Cortex of kidney (tissue), 1 donor: ENCODE measurements at places on chromosomes 1 and 21.

- DNase-seq = no peak
Observed at GRCh38 chr1:230211436-230212145, 144.6 kb downstream of the GALNT2 start.

GRCh38 chr1:30633294-30633693 lies 90.1 kb downstream of the MATN1 start:
- no peak for DNase-seq

DNA sequence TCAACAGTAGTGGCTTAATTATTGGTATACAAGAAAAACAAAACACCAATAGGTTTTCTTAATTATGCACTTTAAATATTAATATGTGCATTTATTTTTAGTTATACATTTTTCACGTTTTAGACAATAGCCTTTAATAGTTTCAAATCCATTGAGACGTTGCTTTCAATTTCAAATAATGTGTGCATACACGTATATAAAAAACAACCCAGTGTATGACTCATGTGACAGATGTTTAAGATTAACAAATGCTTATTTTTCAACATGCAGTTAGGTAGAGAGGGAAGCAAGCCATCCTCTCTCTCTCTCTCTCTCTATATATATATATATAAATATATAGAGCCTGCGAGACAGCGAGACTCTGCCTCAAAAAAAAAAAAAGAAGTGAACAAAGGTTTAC lies 24.3 kb downstream of the EYA3 start:
- DNase-seq = no peak

DNA sequence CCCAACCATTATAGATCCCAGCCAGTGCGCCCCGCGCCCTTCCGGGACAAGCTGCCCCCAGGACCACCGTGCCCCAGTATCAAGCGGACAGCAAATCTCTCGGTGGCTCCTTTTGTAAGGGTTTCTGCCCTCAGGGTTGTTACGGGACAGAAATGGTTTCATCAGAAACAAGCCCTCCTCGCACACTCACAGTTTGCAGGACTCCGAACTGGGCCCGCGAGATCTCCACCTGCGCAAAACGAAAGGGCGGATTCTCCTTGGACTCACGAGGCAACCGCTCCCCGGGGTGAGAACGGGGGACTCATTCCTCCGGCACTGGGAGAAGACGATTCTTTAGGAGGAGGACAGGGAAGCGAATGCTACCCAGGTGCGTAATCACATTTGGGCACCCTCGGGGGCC lies 51.1 kb upstream of the H6PD start:
- no peak for DNase-seq

DNA sequence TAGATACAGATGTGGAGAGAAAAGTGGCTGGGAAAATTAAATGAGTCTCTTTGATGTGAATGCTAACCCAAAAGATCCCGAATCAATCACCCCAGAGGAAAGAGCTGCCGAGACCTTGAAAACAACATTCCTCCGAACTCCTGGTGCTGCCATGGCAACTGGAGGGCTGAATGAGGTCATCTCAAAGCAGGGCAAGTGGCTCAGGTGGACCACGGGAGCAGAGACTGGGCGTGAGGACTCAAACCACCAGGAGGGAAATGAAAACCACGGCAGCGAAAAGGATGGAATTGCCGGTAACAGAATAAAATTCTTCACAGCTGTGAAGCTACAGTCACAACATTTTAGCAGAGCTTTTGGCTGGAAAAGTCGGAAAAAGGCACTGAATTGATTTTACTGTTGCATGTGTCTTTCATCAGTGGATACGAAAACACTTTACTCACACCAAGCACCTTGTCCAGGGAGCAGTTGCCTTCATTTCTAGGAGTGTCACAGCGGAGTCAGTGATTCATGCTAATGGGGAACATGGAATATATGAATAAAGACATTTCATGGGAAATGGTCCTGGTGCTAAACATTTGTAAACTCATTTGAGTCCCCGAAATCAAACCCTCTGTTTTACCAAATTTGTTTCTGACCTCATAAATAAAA lies 23.2 kb upstream of the BECN2 start:
- no peak for DNase-seq

- DNase-seq = no peak
Observed at GRCh38 chr1:33332881-33333280, 12.0 kb upstream of the A3GALT2 start.

GRCh38 chr1:166716620-166717019 lies 122.7 kb upstream of the POGK start:
- DNase-seq = no peak

DNA sequence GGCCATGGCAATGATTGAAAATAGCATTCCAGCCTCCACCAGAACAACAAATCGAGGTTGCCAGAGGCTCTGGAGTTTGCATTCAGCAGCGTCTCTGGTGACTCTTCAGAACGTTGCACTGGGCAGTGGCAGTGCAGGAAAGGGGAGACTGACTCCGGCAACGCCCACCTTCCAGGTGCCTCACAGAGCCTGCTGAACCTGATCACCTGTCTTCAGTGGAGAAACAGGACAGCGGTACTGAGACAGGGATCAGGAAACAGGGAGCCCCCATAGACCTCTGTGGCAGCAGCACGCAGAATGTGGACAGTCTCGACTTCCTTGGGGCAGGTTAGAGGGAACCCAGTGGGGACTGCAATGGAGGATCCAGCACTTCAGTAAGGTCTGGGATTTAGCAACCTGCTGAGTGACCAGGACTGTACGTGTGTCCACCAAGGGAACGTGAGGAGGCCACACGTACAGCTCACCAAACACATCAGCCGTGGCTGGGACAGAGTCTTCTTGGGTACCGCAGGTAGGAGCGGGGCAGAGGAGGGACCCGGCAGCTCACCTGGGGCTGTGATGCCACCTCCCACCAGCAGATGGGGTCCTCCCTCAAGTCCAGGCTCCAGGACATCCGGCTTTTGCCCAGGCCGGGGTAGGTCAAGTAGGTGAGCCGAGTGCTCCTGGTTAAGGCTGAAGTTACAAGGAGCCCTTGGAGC lies 128.6 kb downstream of the PRDM2 start:
- DNase-seq = no peak

- DNase-seq = no peak
Observed at GRCh38 chr1:202561726-202562443, 148.4 kb downstream of the SYT2 start.

DNA sequence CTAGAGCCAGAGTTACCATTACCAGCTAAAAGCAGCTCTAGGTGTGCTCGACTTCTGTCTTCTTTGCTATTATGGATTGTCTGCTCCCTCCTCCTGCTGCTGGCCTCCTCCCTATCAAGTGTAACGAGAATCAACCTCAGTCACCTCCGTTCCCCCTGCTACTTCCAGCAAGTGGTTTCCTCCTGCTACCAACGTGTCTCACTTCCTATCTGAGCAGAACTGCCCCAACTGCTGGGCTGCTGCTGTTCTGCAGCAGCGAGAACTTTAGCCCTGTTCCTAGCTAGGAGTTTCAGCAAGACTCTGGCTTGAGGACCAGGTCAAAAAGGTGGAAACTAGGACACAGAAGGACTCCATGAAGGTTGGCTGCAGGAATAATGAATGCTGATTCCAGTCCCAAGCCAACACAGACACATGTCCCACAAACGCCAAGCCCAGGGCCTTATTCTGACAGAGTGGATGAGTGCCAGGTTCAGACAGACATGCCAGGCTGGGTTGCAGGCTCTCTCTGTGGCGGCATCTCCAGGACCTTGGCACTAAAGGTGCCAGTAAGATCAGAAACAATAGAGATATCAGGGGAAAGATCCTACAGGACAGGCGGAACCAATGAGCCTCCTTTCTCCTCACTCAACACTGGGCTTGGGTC lies 46.9 kb downstream of the CD34 start:
- no peak for DNase-seq

DNA sequence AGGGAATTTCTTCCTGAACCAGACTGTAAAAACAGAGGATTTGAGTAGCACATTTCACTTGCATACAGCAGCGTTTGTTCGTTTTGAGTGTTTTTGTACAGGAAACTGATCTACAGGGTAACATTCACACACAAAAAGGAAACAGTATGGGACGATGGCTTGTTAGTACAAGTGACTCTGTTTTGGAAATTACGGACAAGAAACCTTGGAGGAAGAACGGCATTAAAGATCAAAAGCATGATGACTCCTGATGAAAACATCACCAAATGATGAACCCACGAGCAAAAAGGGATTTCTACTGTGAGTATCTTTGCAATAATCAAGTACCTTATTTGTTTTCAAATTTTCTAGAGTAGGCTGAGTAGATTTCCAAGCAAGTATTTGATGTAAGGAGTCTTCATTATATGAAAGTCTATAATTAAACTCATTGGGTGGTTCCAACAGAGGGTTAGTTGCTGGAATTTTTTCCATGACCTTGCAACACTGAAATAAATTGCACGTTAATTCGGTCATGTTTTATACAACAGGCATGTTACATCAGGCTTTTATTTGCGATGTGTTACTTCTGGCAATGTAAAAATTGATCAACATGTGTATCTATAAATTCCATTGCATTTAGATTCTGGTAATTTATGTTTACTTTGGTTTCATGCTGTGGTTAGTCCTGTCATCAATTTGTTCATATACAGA lies 76.7 kb upstream of the KCNK2 start:
- DNase-seq = no peak

DNA sequence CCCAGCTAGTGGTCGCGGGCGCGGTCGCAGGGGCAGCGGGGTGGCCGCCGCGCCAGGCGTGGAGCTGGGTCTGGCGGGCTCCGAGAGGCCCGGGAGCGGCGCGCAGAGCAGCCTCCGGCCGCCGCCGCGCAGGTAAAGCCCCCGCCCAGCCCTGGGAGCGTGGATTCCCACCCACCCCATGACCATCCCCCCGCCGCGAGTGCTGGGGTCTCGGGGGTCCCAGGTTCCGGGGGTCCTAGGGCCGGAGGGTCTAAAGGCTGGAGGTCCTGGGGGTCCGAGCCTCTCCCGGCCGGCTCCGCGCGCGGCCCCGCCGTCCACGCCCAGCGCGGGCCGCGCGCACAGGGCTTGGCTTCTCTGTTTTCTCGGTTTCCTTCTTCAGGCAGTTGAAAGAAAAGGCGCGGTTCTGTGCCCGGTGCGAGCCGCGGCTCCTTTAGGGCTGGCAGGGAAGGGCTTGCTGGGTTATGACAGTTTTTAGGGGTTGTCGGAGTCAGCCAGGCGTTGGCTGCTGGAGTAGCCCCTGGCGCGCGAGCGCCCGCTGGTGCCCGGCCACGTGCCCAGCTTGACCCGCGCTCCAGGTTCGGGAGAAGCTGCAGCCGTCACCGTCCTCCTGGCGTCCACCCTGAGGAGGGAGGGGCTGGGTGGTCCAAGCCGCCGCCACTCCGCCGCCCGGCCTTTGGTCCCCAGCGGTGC lies 359 bp downstream of the LRRC3 start:
- no peak for DNase-seq

- DNase-seq = no peak
Observed at GRCh38 chr1:80531182-80531581, 1269.6 kb upstream of the ADGRL2 start.

DNA sequence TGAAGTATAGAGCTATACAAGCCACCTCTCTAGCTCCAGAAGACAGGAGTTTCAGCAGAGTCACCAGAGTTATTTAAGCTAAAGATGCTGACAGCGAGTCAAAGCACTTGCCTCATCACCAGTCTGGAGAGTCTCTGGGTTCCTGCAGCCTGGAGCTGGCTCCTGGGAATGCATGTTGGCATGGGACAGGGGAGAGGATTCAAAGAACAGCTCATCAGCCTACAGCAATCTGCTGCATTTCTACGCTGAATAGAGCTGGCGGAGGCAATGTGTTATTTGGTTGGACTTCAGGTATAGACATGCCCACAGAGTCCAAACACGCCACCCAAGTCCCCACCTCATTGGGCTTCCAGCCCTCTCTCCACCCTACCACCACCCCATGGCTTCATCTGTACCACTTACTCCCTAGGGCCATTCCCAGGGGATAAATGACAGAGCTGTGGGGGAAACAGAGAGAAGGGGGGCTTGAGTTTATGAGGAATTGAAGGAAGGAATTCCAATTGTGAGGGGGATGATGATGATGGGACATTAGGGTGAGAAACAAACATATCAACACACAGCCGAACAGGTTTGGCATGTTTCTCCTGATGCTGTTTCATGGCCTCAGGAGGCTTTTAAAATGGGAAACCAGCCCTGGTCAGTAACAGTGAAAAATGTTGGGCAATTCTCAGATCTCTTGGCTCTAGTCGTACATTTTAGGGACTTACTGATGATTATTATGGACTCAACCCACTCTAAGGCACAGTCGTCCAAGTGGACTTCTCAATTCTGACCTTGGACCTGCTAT lies 58.4 kb downstream of the PLEKHA6 start:
- no peak for DNase-seq
